Islet precursor cell (in vitro differentiated cells): ENCODE measurements at places on chromosomes 12 and 14.

DNA sequence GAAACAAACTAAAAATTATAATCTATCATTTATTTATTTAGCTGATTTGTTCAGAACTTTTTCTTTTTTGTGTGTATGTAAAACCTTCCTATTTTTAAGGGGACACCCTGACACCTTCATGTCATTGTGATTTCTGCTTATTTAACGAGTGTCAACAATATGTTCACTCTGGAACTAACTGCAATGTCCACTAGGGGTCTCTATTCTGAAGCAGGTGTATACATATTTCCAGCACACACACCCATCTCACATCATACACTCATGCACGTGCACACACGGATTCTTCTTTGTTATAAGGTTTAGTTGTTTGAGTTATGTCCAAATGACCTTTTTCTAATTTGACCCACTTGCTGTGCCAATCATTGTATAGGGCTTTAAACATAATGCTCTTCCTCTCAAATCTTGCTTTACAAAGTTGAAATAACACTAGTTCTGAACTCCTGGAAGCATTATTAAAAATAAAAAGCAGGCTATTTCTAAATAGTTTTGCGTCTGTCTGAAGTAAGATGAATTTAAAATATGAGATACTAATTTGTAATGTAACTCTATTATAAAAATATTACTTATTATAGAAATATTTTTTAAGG is 15.5 kb downstream of the E2F7 start:
- DNase-seq: no peak

GRCh38 chr14:24734917-24735500 is 101.0 kb upstream of the GZMB start:
- DNase-seq: no peak

- DNase-seq: no peak
Measured at GRCh38 chr12:68565391-68565903, 45.3 kb upstream of the RAP1B start.

DNA sequence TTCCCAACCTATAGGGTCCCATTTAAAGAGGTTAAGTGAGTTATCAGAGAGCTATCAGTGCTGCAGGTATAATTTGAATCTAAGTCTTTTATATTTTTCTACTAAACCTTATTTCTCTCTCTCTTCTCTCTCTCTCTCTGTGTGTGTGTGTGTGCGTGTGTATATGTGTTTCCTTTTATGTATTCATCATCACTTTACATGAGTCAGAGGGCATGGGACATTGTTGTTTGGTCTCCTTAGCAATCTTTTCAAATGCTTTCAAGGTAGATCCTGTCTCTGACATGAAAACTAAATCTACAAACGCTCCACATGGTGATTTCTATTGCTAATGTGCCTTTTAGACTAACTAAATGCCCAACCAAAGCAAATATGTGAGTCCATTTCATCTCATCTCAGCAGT is 459.7 kb downstream of the BTG1 start:
- no peak for DNase-seq

- DNase-seq: no peak
Measured at GRCh38 chr14:90593254-90594040, 196.6 kb downstream of the CALM1 start.
